CD4-positive, alpha-beta T cell treated with Interleukin-17A for 1 hour (primary cell): ENCODE measurements at places on chromosomes 7 and 10.

- DNase-seq: no peak
Observed at GRCh38 chr10:66773472-66773817, 152.4 kb upstream of the LRRTM3 start.

- no peak for DNase-seq
Observed at GRCh38 chr7:139505563-139505962, 17.9 kb upstream of the CLEC2L start.

- peak; percentile 34 for DNase-seq
Observed at GRCh38 chr10:69994262-69994661, 58.4 kb upstream of the MACROH2A2 start.

DNA sequence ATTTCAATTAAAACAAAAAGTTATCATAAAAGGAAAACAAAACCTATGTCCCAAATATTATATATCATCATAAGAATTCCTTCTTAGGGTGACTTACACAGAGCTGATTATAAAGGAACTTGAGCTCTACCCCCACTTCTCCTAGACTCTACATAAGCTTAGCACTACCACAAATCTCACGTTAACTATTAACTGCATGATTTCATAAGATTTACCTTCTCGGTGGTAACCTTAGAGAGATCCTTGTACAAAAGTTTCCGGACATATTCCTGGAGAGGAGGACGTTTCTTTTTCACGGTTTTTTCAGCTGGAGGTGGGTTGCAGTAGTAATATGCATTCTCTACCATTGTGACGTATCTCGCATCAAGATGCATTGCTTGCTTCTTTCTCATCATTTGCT is 83.7 kb downstream of the UPF2 start:
- DNase-seq: no peak

- DNase-seq: no peak
Observed at GRCh38 chr7:144474363-144474762, 70.9 kb upstream of the NOBOX start.

GRCh38 chr10:104098358-104098925 is 12.8 kb upstream of the COL17A1 start:
- no peak for DNase-seq

DNA sequence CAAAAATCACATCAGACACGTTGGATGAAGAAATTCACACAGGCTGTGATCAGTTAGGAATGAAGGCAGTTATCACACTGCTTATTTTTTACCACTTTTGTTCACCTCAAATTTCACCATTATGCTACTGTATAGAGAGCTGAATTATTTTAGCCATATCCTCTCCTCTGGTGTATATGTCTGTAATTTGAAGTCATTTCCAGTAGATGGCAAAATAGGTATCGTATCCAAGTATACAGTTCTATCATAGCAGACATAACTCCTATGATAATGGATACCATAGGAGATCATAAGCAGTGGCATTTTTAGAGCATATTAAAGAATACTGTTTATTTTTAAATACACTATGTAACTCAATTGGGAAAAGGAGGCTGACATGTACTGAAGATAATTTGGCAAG is 909.7 kb downstream of the DNAJB9 start:
- DNase-seq: no peak

- DNase-seq: peak; percentile 35
Observed at GRCh38 chr7:23863209-23863787, 153.3 kb downstream of the STK31 start.

- DNase-seq: no peak
Observed at GRCh38 chr7:8389593-8390261, 43.7 kb upstream of the NXPH1 start.

DNA sequence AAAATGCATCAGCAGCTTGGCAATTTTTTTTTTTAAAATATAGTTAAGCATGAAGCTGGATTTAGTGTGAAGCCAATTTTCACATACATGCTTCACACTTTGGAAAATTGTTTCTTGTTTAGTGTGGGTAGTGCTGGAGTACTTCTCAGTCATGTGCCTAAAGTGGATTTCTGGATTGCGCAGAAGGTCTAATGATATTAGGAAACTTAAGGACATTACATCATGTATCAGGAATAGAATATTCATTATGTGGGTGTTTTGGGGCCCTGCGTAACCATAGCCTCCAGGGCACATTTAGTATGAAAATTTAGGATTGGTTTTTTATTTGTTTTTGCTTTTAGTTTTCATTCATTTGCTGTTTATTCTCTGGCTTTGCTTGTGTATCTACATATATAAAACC is 28.8 kb upstream of the BNIP3 start:
- DNase-seq: no peak

DNA sequence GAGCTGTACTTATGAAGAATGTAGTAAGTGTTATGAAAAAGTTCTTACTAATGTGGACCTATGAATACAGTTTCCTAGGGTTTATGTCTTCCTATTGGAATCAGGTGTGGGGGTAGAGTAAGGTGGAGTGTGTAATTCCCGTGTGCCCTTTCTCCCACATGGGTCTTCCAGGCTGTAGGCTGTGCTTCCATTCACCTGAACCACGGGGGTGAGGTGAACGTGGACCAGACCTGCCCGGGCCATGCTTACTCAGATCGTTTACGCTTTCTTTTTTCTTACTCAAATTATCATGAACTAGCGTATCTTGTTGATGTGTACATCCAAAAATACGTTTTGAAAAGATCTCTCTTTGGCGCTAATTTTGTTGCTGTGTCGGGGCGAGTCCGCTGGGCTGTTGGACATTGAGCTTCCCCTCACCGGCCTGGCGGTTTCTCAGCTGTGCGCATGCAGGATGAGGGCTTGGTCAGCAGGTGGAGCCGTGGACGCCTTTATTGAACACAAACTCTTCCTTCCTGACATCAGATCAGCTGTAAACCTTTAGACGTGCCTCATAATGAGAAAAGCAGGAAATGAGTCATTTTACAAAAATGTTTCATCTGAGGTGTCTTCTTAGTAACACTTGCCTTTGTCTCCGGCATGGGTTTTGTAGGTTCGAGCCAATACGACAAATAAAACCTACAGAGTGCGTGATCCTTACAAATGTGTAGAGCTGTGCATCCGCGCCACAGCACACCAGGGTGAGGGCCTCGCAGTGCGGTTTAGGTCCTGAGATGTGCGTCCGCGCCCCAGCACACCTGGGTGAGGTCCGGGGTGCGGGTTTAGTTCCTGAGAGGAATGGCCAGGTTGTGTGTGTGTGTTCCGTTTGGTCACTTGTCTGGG is 53.8 kb downstream of the WDR37 start:
- DNase-seq: peak; percentile 86

DNA sequence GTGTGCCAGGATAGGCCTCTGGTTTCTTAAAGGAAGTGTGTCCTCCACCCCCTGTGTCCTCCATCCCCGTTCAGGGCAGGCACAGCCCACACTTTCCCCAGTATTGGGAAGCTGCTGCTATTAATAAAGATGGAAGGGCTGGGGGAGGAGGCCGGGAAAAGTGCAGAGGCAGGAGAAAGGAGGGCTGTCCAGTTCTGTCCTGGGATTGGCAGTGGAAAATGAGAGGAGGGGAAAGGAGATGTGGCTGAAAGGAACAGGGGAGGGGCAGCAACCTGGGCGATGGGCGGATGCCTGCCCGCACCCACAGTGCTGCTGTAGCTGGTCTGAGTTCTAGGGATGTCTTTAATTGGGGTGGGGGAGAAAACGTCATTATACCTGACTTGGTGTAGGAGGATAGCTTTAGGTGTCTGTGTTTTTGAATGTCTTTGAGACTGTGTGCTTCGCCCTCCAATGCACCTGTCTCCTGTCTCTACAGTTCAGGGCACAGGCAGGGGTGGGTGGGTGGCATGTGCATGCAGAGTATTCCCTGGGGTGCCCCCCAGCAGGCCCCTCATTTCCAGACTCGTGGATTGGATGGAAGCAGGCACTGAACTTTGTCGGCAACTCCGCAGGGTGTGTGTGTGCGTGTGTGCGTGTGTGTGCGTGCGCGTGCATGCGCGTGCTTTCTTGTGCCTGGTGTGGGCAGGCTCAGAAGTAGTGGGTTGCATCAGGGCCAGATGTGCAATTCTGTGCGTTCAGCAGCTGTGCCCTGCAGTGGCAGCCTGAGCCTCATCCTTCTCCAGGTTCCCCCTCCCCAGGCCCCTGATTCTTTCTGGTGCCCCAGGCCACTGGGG is 2.5 kb downstream of the TRIM8 start:
- peak; percentile 52 for DNase-seq
